Kidney tubule cell (primary cell): ENCODE measurements at places on chromosomes 7 and 10.

- no peak for DNase-seq
These were observed 39.5 kb downstream of the LRMDA start for GRCh38 chr10:75470901-75471300.

DNA sequence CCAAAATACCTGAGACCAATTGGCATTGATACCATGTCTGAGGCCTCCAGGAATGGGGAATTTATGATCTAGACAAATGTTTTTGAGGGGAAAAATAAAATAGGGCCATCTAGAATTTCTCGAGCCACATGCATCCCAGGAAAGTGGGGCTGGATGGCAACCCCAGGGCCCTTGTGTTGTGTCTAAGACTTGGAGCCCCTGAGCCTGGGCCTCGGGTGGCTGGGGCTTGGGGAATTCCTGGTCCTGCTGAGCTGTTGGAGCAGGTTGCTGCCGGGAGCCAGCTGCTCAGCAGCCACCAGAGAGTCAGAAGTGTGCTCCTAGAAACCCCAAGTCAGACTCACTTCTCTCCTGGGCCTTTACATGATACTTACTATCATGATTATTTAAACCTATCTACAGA is 172.9 kb downstream of the WDR37 start:
- DNase-seq = no peak

DNA sequence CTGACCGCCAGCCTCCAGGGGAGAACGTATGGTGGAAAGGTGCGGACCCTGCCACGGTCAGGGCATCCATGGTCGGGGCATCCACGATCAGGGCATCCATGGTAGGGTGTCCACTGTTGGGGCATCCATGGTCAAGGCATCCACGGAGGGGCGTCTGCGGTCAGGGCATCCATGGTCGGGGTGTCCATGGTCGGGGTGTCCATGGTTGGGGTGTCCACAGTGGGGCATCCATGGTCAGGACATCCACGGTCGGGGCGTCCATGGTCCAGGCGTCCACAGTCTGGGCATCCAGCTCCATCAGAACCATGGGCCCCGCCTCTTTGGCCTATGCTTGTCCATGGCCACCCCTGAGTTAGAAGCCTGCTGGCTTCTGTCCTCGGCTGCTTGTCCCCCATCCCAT is 148.1 kb downstream of the ADARB2 start:
- no peak for DNase-seq

DNA sequence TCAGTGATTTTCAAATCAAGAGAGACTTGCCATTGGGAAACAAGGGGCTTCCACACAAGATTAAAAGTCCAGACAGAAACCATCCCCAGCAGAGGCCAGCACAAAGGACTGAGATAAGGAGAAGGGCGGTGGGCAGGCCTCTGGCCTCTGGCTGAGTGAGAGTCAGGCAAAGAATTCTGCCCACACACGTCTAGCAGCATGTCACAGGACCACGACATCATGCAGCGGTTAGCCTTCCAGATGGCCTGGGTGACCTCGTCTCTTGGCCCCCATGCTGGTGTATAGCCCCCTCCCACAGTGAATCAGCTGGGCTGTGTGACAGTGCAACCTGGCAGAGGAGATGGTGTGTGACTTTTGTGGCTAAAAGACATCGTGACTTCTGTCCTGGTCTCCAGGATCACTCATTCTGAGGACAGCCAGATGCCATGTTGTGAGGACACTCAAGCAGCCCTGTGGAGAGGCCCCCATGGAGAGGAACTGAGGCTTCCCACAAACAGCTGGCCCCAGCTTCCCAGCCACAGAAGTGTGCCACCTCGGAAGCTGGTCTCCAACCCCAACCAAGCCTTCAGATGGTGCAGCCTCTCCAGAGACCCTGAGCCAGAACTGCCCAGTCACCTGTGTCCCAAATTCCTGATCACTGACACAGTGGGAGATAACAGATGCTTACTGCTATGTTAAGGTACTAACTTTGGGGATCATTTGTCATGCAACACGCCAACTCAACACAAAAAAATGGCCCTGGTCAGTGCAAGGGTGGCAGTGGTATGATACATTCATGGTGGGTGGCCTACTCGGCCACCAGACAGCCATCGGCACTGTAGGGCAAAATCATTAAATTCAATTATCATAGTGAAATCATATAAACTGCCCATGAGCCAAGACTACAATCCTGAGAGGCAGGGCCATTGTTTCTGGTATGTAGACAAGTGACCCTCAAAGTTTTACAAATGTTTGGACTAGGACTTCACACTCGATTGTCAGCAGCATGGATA is 73.2 kb downstream of the TNS3 start:
- peak; percentile 45 for DNase-seq

DNA sequence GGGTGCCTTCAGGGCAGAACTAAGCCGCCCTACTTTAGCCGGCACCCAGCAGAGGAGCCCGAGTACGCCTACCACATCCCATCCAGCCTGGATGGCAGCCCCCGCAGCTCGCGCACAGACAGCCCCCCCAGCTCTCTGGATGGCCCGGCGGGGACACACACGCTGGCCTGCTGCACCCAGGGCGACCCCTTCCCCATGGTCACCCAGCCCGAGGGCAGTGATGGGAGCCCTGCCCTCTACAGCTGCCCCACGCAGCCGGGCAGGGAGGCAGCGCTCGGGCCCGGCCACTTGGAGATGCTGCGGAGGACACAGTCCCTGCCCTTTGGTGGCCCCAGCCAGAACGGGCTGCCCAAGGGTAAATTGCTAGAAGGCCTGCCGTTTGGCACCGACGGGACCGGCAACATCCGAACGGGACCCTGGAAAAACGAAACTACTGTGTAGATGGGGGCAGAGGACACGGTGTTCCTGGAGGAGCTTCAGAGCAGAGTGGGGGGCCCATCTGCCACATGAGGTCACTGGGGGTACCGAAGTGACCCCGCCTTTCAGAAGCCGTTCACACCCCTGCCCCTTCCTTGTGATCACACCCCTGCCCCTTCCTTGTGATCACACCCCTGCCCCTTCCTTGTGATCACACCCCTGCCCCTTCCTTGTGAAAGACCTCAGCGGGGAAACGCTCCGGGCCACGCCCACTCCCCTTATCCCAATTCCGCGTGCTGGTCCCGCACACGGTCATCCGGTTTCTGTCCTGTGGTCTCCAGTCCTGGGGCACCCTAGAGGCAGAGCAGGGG is 30.8 kb upstream of the KNDC1 start:
- no peak for DNase-seq

- DNase-seq = peak; percentile 42
These were observed 18.0 kb downstream of the RNLS start for GRCh38 chr10:88565072-88565471.

DNA sequence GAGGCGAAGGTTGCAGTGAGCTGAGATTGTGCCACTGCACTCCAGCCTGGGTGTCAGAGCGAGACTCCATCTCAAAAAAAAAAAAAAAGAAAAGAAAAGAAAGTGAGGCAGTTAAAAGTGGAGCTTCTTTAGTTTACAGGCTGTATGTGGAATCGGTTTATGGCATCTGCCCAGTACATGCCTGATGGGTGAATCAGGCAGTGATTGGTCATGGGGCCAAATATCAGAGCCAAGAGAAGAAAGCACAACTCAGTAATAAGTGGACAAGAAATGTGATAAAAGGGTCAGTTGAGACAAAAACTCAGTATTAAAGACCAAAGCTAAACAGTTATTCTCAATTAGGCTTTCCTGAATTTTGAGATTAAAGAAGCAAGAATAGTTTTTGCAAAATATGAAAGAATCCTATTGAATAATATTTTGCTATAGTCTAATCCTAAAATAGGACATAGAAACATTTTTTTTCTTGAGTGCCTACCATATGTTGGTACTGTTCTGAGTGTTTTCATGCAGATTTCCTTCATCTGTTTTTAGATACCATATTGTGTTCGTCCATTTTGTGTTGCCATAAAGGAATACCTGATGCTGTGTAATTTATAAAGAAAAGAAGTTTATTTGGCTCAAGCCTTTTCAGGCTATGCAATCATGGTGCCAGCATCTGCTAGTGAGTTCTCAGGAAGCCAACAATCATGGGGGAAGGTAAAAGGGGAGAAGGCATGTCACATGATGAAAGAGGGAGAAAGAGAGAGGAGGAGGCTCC is 14.4 kb downstream of the CDC14C start:
- DNase-seq = peak; percentile 48

DNA sequence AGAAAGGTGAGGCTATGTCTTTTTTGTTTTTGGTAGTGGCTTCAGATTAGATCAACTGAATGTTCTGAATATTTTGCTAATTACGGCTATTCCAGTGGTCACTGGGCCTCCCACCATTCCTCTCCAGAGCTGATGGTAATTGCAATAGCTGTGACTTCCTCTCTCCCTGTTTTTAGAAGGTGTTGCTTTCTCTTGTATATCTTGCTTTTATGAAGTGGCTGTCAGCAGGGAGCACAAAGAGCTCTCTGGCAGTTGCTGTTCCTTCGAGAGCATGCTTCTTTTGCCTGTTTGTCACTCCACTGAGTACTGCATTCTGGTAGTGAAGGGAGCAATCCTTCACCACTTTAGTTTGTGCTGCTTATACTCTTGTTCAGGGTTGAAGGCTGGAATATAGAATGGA is 133.3 kb downstream of the EXOC4 start:
- no peak for DNase-seq

GRCh38 chr7:150983893-150984368 is 5.8 kb upstream of the KCNH2 start:
- peak; percentile 50 for DNase-seq

DNA sequence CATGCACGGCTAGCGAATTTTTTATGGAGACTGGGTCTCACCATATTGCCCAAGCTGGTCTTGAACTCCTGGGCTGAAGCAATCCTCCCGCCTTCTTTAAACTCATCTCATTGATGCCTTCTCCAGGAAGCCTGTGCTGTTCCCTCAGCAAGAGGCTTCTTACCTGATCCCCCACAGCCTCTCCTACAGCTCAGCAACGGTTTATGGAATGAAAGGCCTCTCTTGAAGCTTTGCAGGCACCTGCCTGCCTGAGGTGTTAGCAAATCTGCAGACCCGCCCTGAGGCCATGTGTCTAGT is 468 bp upstream of the TRIM56 start:
- DNase-seq = no peak

DNA sequence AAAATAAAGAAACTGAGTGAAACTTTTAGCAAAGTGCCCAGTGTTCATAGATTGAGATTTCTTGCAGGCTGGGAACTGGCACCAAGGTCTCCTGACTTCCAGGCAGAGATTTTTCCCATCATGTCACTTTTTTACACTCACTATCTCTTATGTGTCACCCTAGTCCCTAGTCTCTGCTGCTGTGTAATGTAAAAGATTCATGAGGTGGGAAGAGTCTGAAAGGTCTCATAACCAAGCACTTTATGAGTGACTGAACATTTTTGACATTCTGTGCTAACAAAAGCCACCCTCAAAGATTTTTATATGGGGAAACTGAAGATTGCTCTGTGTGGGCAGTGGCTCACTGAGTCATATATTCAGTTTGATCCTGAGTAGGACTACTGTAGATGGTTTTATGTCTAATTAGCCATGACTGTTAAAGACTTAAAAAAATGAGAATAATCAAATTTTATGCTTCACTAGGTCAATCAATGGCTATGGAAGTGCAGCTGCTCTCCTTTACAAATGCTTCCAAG is 900.3 kb upstream of the SORCS1 start:
- DNase-seq = no peak

- no peak for DNase-seq
These were observed 35.8 kb downstream of the SCRN1 start for GRCh38 chr7:29953726-29954347.

DNA sequence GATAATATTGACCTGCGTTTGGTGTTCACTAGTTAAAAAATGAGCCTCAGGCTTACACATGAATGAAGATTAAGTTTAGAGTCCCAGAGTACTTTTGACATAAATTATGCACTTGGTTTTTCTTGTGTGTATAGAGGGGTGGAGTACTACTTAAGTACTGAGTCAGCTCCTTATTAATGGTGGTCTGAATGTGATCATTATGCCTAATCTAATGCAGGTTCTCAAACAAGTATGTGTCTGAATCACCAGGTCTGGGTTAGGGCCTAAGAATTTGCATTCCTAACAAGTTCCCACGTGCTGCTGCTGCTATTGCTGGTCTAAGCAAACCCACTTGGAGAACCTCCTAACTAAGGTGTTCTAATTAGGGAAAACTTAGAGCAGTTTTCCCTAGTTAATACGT is 30.7 kb upstream of the STOX1 start:
- peak; percentile 44 for DNase-seq
